ENCODE measurements at places on chromosomes 1 and 21.

GRCh38 chr1:113389359-113389952 lies 859 bp upstream of the MAGI3 start:
- no peak for DNase-seq

DNA sequence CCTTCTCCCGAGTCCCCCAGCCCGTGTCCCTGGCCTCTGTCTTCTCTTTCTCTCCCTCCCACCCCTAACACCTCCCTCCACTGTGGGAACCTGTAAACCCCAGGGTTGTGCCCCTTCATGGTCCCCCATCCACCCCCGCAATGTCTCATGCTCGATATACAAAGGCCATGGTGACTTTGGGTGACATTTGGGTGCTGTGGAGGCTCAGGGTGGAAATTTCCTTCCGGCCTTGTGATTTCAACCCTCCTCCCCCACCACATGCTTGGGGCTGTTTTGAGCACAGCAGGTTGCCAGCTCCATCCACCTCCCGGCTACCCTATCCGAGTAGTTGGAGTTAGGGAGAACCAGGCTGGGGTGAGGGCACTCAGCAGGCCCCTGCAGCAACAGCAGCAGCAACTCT lies 25.7 kb upstream of the VPS13D start:
- DNase-seq = no peak

DNA sequence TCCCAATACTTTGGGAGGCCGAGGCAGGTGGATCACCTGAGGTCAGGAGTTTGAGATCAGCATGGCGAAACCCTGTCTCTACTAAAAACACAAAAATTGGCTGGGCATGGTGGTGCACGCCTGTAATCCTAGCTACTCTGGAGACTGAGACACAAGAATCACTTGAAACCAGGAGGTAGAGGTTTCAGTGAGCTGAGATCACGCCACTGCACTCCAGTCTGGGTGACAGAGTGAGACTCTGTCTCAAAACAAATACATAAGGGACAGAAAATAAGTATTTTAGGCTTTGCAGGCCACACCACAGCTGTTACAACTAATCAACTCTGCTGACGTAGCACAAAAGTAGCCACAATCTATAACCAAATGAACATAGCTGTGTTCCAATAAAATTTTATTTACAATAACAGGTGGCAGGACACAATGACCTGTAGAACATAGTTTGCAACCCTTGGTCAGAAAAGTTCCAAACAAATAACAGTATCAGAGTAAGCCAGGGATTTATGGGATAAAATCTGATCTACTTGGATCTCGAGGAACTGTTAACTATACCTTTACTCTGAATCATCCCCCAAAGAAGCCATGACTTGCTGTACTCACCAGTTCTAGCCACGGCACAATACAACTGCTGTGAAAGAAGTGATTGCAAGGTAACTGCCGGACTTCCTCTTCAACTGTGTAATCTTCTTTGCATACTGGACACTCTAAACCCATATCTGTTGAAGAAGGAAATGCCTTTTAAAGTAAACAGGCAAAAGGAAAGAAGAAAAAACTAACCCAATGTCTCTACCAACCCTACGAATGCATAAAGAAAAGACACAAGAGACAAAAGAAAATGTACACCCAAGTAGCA lies 28.3 kb downstream of the CD160 start:
- DNase-seq = no peak

- no peak for DNase-seq
Measured at GRCh38 chr1:230172016-230172537, 105.0 kb downstream of the GALNT2 start.

- DNase-seq = no peak
Measured at GRCh38 chr1:242245255-242245654, 246.4 kb upstream of the MAP1LC3C start.

GRCh38 chr21:16366207-16366606 lies 636.4 kb downstream of the USP25 start:
- no peak for DNase-seq

DNA sequence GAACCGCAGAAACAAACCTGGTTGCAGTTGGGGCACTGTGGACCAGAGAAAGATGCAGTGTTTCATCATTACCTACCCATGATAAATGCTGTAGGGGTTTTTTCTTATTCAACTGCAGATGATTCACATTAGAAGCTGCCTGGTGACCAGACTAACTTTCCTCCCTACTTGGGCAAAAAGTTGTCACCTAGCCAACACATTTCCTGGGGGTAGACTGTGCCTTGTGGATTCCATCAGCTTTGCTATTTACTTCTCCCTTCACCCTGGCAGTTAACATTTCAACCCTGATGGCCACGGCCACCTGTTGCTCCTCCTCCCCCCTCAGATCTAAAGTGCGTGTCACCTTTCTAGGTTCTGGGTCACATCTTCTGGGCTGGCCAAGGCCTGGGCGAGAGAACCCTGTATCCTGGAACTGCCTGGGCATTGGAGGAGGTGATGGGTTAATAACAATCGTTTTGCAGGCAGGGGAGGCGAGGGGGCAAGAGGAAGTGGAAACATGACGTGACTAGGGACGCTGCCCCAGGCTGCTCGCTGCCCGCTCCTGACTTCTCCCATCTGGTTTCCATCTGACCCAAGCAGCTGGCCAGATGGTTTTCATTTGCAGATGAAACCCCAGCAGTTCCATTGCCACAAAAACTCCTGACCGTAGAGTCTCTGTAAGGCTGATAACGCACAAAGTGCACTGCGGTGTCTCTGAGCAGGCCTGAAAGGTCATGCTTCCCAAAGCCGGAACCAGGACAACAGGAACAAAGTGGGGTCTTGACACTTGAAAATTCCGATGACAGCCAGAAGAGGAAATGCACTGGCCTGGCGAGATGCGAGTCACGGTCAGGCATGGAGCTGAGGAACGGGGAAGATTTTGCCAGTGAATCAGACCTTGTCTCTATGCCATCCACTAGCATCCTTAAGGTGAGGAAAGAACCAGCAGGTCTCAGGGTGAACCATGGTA lies 36.6 kb downstream of the CAPZB start:
- DNase-seq = peak; percentile 26

DNA sequence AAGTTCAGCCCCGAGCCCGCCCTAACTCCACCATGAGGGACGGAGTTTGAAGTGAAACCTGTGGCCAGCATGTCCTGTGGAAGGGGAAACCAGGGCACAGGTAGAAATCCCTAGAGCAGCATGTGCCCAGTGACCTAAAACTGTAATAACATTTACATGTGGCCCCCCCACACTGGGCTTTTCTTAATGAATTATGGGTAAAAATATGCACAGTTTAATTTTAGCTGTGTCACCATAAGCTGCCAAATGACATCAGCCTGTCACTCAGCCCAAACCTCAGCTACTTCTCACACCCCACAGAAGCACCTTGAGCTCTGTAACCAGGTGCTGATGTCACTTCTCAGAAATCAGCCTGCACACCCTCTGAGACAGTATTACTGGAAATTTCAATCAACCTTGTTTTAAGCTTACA lies 50.0 kb upstream of the SLC19A1 start:
- peak; percentile 42 for DNase-seq

GRCh38 chr1:203539831-203540546 lies 46.0 kb downstream of the OPTC start:
- peak; percentile 7 for DNase-seq

- DNase-seq = no peak
Measured at GRCh38 chr21:14711287-14711686, 165.2 kb upstream of the SAMSN1 start.

DNA sequence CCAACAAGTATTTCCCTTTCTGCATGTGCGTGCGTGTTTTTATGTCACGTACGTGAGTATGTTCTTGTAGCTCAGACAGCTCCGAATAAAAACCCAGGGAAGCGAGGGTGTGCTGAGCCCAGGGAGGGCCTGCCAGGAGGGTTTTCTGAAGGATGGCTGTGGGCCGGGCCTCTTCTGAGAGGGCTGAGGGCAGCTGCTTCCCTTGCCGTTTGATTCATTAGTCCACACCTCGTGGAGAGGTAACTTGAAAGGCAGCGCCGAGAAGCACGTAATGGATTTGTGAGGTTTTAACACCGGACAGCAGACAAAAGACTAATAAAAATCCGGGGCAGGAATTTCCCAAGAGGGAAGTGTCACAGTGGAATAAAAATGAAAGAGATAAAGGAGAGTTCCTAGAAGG lies 29.5 kb downstream of the CD247 start:
- DNase-seq = no peak

DNA sequence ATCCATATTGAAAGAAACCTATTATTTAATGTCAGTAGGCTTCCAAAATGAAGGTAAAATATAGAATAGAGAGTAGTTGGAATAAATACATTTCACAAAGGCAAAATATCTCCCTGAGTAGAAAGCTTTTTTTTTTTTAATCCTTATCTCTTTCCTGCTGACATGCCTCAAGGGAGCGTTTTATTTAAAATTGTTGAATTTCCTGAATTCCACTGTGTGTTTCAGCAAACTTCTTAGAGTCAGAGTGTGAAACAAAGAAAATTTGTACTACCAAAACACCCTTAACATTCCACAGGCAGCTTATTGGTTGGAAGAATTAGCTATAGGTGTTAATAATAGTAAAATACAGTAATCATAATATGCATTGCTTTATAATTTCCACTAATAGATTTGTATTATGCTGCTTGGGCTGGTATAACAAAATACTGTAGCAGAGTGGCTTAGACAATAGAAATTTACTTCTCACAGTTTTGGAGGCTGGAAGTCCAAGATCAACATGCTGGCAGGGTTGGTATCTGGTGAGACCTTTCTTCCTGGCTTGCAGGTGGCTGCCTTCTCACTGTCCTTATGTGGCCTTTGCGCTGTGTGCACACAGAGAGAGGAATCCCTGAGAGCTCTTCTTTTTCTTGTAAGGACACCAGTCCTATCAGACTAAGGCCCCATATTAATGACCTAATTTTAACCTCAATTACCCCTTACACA lies 468.4 kb upstream of the C1orf87 start:
- no peak for DNase-seq

DNA sequence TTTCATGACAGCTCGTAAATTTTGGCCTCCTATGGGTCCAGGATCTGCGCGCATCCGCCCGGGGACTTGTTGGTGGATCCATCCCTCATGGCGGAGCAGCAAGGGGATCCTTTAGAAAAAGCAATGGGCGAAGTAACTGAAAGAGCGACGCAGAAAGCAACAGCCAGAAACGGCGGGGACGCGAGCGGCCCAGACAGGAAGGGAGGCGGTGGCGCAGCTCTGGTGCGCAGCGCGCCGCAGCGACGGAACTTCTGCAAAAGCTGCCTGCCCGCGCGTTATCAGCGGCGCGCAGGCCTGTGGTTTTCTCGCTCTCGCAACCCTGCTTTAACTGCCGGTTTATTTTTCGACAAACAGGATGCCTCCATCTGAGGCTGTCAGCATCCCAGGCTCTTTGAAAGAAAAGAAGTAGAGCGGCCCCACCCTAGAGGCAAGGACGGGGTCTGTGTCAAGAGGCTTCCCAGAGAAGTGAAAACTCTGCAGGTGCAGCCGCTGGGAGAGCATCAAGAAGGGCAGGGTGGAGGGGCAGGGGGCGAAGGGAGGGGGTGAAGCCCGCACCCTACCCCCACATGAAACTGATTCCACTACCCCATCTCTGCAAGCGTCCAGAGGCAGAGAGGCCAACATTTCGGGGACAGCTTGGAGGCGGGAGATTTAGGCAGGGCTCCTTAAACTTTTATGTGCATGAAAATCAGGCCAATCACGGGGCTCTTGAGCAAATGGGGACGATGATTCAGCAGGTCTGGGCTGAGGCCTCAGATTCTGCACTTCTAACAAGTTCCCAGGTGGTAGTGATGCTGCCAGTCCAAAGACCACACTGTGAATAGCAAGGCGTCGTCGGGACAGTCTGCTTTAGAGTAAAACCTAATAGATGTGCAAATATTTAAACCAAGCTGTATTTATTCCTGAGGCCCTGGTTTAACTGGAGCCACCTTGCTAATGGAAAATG lies 22.2 kb downstream of the RUNX1 start:
- no peak for DNase-seq

DNA sequence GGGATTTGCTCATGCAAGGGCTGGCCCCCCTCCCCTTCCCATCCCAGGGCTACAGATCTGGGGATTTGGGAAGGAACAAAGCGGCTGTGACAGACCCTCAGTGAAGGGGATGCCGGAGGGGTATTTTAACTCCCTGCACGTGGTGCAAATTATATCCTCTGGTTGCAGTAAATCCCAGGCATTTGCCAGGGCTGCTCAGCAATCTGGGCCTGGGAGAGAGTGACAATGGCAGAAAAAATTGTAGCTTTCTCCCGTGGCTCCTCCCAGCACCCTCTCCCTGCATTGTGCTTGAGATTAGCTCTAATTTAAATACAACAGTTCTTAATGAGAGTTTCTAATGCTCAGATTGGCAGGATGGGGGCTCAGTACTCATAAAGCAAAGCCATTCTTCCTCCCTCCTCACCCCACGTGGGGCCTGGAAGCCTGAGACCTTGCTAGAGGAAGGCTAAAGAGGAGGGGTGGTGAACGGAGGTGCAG lies 129.9 kb upstream of the CD34 start:
- DNase-seq = no peak

DNA sequence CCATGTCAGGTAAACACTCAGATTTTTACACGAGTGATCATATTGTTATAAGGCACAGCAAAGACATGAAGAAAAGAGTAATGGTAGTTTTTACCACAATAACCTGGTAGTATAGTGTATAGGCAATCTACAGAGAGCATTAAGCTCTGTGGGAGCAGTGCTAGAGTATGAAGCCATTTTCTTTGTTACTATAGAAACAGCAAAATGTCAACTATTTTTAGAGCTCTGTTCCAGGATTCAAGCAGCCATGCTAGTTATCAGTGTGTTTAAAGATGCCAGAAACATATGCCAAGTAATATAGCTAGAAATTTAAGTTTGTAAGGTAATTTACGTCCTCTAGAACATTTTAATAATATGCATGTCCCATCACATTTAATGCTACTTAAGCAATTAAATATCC lies 77.6 kb upstream of the RGS18 start:
- DNase-seq = no peak

GRCh38 chr1:228155596-228156514 lies 6.1 kb downstream of the GJC2 start:
- no peak for DNase-seq

DNA sequence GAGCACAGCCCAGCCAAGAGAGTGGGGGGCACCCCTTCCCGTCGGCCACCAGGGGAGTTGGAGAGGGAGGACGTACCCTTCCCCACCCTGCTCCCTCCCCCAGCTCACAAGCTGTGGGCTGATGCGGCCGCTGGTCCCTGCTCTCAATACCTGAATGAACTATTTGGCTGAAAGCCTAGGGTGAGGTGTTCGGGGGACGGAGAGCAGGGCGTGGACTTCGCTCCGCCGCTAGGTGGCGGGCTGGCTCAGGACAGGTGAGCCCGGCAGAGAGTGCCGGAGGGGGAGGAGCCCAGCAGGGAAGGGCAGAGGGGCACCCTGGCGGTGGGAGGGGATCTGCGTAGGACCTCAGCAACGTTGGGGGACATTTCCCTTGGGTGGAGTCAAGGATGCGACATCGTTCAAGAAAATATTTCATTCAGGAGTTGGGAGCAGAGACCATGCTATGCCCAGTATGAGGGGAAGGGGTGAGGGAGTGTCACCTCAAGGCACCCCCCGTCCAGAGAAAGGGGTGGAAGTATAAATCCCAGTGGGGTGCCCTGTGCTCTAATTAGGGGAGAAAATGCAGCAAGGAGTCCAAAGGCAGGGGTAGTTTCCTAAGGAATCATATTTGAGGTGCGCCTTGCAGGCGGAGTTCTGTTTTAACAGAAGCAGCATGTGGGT lies 12.0 kb upstream of the RHBG start:
- peak; percentile 67 for DNase-seq

Data from trophoblast cell (in vitro differentiated cells and primary cell).